H7 (cell line): ENCODE measurements at places on chromosomes 6 and 20.

DNA sequence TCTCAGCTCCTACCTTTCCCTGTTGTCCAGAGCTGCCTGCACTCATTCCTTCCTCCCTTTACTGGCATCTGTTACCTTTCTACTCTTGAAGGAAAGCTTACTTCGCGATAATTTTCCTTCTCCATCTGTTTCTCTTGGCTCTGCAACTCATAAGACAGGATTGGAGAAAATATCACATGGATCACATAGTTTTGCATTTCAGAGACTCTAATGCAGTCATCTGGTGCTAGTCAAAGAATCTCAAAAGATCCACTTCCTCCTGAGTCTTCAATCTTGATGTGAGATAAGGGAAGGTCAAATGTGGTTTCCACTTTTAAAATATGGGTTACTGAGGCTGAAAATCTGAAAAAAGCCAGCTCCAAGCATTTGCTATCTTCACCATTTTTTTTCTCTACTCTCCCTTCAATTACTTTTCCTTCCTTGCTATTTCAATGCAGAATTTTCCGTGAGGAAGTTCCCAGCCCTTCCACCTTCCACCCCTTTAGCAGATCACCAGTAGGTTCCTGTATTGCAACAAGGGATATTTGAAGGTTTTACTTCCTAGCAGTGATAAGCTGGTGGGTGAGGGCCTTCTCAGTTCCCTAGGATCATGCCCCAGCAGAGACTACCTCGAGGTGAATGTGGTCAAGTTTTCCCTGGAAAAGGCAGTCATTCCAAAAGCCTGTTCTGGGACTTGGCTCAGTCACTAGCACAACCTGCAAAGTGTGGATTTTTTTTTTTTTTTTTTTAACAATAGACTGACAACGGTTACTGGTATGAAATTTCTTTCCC is 62.8 kb upstream of the LRRC1 start:
- no peak for DNase-seq

- no peak for DNase-seq
These were observed 5.1 kb upstream of the TUBB1 start for GRCh38 chr20:59013959-59014608.

GRCh38 chr6:130965656-130966055 is 97.4 kb downstream of the EPB41L2 start:
- no peak for DNase-seq

DNA sequence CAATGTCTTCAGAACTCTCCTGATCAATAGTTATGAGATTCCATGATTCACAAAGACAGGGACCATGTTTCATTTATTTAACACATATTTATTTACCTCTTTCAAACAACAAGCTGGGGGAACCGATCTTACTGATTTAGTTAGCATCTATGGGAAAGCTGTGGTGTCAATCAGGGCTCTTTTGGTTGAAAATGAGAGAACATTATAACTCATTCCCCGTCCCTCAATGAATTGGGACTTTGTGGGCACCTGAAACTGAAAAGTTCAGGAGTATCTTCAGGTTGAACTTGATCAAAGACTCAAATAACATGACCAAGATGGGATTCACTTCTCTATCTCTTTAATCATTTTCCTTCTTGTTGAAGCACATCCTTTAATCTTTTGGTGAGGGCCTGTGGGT is 67.4 kb downstream of the CHMP4B start:
- no peak for DNase-seq

- no peak for DNase-seq
These were observed 11.3 kb upstream of the CYP24A1 start for GRCh38 chr20:54184904-54185626.

DNA sequence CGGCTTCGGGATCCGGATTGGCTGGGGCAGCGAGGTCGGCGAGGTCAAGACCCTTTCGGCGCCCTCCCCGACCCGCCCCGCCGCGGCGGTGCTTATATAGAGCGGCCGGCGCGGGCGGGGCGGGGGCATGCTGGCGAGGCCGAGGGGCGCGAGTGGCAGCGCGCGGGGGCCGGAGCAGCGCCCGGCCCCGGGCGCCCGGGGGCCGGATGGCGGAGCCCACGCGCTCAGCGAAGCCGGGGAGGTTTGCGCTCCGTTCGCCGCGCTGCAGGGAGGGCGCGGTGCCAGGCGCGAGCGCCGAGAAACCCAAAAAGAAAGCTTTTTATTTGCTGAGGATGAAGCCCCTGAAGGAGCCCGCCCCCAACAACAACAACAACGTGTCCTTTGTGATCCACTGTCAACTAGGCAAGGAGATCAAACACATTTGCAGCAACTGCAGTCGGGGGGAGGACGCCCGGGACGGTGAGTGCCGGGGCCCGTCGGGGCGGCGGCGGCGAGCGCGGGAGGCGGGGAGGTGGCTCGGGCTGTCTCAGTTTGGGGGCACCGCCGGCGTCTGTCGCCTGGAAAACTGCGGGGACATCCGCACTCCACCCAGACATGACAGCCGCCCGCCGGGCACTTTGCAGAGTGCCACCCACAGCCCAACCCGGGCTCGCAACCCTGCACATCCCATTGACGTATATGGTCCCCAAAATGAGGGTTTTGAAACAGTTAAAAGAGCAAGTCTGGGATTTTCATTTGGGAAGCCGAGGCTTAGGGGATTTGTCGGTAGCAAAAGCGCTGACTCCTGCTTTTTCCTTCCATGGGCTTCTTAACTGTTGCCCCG is 297.3 kb downstream of the PHACTR1 start:
- DNase-seq = peak; percentile 86

GRCh38 chr20:63178889-63179686 is 36.8 kb downstream of the YTHDF1 start:
- DNase-seq = peak; percentile 93

- no peak for DNase-seq
These were observed 12.1 kb downstream of the ZDHHC14 start for GRCh38 chr6:157392927-157393668.

DNA sequence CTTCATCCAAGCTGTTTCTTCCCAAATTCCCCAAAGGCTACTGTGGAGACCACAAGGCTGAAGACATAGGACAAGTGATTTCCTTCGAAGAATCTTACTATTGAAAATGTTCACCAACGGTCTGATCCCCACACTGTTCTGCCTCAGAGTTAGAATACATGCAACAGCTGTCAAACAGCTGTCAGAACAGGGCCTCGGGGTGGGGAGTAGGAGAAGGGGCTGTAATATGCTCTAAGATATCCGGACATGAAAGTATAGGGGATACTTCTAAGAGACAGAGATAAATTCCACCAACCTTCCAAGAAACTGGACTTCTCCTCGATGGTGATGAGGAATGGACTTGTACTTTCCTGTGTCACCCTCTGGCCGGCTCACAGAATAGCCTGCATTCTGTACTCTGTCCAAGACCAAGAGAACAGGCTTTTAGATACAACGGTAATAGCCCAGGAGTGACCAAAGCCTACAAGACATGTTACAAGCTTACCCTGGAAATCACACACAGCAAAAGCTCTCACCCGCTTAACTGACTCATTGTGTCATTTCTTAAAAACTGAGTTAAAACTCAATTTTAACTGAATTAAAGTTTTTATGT is 69.2 kb upstream of the PTGIS start:
- no peak for DNase-seq

- no peak for DNase-seq
These were observed 2.6 kb upstream of the OSBPL2 start for GRCh38 chr20:62235777-62236157.

DNA sequence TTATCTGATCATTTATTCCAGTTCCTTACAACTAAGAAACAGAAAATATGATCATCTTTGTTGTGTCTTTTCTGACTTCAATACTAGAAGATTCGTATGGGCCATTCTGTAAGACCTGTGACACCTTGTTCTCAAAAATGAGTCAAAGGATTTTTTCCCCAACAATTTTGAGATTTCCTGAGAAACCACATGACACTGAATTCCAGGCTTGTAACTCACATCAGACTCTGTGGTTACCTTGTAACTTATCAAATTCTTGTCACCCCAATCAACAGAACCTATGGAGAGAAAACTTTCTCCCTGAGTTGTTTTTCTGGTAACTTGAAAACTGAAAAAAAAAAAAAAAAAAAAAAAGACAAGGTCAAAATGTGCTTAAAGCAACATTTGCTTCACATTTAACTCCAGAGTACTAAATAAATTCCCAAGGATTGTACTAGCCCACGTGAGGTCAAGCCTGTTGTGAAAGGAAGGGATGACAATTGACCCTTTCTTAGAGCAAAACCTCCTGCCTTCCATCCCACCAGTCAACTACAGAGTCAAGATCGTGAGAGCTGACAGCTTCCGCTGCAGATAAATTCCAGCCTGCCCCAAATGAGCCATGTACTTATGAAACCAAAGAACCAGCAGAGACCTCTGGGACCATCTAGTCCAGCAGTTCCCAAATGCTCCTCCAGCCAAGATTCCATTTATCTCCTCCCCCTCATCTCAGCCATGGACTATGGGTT is 140.3 kb downstream of the TBX18 start:
- DNase-seq = no peak

DNA sequence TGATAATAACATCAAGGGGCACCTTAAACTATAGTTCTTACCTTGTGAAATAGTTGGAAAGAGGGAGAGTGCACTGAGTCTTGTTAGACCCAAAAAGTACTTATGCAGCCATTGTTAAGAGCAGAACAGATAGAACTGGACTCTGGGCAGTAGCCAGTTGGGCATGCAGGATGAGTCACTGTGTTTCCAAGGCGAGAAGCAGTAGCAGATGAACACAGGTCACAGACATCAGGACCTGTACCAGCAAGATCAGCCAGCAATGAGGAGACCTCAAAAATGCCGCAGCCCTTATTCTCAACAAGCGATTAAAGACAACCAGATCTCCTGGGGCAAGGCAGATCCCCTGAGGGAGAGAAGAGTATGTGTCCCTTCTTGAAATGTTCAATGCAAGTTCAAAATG is 79.0 kb downstream of the SAMD3 start:
- no peak for DNase-seq

GRCh38 chr6:19715167-19715551 is 122.0 kb upstream of the ID4 start:
- peak; percentile 22 for DNase-seq

GRCh38 chr6:129253242-129253641 is 370.3 kb downstream of the LAMA2 start:
- DNase-seq = no peak

DNA sequence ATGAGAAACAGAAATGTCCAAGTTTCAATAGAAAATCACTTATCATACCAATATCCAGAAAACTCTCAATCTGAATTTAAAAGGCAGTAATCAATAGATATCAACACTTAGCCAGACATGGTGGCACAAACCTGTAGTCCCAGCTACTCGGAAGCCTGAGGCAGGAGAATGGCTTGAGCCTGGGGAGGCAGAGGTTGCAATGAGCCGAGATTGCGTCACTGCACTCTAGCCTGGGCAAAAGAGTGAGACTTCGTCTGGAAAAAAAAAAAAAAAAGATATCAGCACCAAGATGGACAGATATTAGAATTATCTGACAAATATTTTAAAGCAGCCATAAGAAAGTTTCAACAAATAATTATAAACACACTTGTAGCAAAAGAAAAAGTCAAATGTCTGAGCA is 47.0 kb downstream of the TCP11 start:
- DNase-seq = no peak

GRCh38 chr6:37559050-37559449 is 59.4 kb upstream of the CCDC167 start:
- DNase-seq = no peak

DNA sequence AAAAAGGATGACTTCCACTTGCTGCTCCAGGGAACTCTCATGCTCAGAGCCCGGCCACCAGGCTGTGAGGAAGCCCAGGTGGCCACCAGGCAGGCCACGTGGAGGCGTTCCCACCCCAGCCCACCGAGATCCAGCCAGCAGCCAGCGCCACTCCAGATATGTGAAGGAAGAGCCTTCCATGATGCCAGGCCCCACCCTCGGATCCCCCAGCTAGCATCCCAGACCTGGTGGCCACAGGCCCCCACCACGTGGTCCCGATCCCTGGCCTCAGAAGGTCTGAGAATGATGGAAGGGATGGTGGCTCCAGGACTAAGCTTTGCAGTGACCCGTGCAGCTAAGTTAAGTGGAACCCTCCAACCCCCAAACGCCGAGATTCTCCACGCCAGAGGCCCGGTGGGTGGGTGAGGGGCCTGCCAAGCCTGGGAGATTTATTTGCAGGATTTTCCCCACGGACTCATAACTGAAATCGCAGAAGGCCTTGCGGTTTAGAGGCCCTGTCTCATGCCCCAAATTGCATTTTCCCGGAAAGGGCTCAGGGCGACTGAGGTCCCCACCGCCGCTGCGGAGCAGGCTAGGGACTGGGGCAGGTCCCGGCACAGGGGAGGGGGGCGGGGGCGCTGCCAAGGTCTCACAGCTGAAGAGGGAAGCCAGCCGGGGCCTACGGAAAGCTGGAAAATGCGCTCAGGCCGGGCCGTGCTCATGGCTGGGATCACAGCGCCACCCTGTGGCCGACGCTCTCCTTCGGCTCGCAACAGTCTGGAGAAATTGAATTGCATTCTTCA is 31.1 kb upstream of the CST7 start:
- DNase-seq = peak; percentile 95

DNA sequence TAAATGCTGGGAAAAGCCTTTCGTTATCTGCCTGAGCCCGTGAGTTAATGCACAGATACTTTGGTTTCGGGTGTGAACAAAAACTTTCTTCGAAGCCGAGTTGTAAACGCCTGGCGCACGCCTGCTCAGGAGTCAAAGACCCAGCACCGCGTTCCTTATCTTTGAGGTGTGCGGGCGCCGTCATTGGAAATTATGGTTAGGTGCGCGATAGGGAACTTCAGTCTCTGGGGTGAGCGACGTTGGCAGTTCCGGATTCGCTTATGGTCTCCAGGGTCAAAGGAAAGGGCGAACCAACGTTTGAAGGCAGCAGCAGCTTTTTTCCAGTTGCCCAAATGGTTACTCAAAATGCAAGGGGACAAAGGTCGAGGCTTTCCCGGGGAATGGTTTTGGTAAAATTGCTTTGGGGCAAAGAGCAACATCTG is 853 bp downstream of the SLC22A3 start:
- DNase-seq = no peak

GRCh38 chr20:32115211-32115767 is 5.8 kb downstream of the TM9SF4 start:
- no peak for DNase-seq

DNA sequence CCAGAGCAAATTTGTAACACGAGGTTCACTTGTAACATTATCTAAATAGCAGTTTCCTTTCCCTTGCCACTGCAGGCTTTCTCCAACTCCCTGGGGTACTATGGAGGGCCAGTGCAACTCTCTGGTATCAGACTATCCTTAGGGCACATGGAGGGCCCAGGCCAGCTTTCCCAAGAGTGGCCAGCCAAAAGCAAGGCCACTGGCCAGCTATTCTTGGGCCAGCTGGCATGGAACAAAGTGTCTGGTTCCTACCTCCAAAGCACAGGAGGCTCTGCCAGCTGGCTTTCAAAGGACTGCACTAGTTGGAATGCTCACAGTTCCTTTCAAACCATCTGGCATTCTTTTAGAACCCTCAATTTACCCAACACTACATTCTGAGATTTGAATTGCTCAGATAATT is 8.7 kb downstream of the RNF24 start:
- no peak for DNase-seq

DNA sequence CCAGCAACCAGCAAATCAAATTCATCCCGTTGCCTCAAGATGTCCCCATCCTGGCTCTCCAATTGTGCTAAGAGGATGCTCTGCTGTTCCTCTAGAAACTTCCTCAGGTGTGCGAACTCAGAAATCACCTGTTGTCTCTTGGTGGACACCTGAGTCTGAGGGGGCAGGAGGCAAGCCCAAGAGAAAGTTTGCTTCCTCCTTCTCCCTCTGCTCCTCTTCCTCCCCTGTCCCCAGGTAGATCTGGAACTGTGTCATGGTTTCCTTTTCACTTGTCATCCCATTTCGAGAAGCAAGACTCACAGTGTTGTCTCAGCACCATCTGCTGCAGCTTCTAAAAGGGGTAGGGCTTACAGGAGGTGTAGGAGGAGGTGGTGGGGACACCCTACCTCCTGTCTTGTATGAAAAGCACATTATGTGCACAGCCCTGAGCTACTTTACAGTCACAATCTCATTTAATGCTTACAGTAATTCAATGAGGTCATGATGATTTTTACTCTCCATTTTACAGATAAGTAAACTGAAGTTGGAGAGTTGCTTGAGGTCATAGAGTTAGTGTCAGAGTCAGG is 2.5 kb downstream of the TRIM10 start:
- DNase-seq = no peak
